Testis (tissue), 5 donors: ENCODE measurements at places on chromosomes 1 and 21. TPM values are rescaled to one million over a fixed set of nuclear protein-coding genes. Genes with fewer than 3 reads are reported as not detected.

DNA sequence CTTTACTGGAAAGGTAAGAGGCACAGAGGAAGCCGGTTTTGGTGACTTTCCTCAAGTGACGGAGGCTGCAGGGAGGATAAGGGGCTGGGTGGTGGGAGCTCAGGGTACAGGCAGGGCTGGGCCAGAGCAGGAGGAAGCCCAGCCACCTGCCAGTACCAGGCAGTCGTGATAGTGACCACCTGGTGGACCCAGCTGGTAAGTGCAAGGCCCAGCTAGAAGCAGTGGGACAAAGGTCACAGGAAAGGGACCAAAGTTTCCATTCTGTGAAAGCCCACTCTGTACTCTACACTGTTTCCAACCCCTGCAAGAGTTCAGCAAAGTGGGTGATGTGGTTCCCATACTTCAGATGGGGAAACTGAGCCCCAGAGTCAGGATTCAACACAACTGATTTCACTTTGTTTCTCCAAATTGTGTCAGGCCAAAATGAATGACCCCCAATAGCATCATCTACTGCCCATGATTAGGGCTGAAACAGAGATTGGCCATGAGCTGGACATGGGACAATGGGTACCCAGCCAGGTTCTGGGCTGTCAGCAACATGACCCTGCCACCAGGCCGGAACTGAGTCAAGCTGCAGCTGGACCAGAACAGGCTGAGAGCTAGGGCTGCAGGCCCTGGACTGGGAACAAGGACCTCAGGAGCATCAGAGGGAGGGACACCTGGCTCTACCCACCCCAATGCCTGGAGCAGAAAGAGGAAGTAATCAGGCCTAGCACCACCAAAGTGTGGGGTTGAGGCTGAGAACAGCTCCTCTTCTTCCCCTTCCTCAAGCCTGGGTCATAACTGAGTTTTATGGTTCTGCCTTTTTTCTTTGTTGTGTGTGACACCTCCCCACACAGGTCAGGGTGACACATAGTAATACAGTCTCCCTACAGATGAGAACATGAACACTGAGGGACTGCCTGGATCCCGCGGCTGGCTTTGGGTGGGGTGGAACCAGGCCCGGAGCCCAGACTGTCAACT is 50.2 kb downstream of the KCNN3 start:
- H3K36me3 ChIP-seq, result no peaks in the 10 kb centered on the region
- H3K27me3 ChIP-seq, result no peaks in the 10 kb centered on the region
- H3K4me1 ChIP-seq, result no peaks in the 10 kb centered on the region
- DNase-seq, result no peak

- no peaks in the 10 kb centered on the region for H3K4me1 ChIP-seq
- no peak overlapping the region for H3K4me3 ChIP-seq
- H3K27me3 ChIP-seq, result no peaks in the 10 kb centered on the region
- H3K27ac ChIP-seq, result no peak overlapping the region
Measured at GRCh38 chr1:147641695-147642592, 28.4 kb downstream of the ACP6 start.

DNA sequence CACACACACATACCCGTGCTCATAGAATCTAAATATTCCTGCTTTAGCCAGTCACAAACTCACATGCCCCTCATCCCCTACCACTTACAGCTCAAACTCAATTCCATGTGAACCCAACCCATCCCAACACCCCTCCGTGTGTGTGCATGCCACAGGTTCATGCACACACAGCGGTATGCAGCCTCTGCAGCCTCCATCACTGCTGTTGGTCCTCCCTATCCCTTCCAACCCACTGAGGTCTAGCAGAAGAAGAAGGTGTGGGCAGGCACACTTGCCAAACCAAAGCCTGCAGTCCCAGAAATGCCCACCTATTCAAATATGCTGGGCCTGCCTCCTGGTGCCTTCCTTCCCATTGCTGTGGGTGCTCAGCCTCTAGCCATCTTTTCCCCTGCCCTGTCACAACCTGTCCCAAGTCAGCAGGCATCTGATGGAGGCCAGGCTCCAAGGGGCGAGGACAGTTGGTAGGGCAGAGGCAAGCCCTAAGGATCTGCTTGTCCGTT is 26.2 kb downstream of the SLC2A1 start:
- no peaks in the 10 kb centered on the region for H3K36me3 ChIP-seq
- no peak for DNase-seq
- no peaks in the 10 kb centered on the region for H3K27me3 ChIP-seq
- H3K4me1 ChIP-seq, result peaks cover 17% of the 10 kb centered on the region
- H3K27ac ChIP-seq, result no peak overlapping the region
- H3K4me3 ChIP-seq, result no peak overlapping the region

GRCh38 chr1:59100708-59101374 is 196.1 kb upstream of the FGGY start:
- peaks cover 4% of the 10 kb centered on the region for H3K4me1 ChIP-seq
- no peaks in the 10 kb centered on the region for H3K36me3 ChIP-seq
- no peak for DNase-seq
- H3K27ac ChIP-seq, result no peak overlapping the region
- H3K4me3 ChIP-seq, result no peak overlapping the region
- H3K27me3 ChIP-seq, result no peaks in the 10 kb centered on the region

DNA sequence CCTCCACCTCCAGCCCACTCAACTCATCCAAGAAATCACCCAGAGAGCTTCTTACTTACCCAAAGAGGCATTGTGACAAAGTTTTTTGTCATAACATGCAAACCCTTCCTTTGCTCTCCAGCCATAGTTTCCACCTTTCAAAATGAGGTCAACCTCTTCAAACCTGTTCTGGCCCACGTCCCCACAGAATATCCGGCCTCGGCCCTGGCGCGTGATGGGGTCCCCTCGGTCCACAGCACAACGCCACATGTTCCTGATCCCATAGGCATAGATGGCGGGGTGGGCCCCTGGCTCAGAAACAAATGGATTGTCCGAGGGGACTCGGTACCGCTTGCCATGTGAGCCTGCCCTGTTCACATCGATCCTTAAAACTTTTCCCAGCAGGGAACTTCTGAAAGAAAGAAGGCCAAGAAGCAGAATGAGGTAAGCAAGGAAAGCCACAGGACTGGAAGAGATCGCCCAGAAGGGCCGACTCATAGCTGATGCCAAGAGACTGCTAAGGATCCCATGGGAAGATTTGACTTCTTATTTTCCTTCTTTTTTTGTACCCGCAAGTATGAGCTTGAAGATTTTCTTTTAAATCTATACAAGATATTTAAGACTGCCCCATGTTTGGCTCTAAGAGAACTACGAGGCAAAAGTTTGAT is 7.8 kb downstream of the HHIPL2 start:
- H3K4me1 ChIP-seq, result no peaks in the 10 kb centered on the region
- H3K27me3 ChIP-seq, result no peaks in the 10 kb centered on the region
- no peaks in the 10 kb centered on the region for H3K36me3 ChIP-seq
- DNase-seq, result no peak

GRCh38 chr1:111669268-111669667 is 49.7 kb downstream of the RAP1A start:
- H3K36me3 ChIP-seq, result no peaks in the 10 kb centered on the region
- H3K27ac ChIP-seq, result no peak overlapping the region
- no peak for DNase-seq
- H3K27me3 ChIP-seq, result no peaks in the 10 kb centered on the region
- peaks cover 5% of the 10 kb centered on the region for H3K4me1 ChIP-seq

- H3K4me1 ChIP-seq, result no peaks in the 10 kb centered on the region
- no peak for DNase-seq
- H3K27me3 ChIP-seq, result no peaks in the 10 kb centered on the region
- H3K36me3 ChIP-seq, result no peaks in the 10 kb centered on the region
- H3K27ac ChIP-seq, result no peak overlapping the region
Measured at GRCh38 chr1:154747740-154748404, 122.2 kb downstream of the KCNN3 start.

GRCh38 chr1:214022810-214023425 is 35.1 kb downstream of the PROX1 start:
- no peaks in the 10 kb centered on the region for H3K4me1 ChIP-seq
- H3K4me3 ChIP-seq, result no peak overlapping the region
- no peaks in the 10 kb centered on the region for H3K27me3 ChIP-seq

- no peak overlapping the region for H3K4me3 ChIP-seq
- H3K4me1 ChIP-seq, result peaks cover 15% of the 10 kb centered on the region
- H3K27ac ChIP-seq, result no peak overlapping the region
- no peaks in the 10 kb centered on the region for H3K36me3 ChIP-seq
- no peaks in the 10 kb centered on the region for H3K27me3 ChIP-seq
Measured at GRCh38 chr1:89935235-89935634, 59.7 kb upstream of the ZNF326 start.

DNA sequence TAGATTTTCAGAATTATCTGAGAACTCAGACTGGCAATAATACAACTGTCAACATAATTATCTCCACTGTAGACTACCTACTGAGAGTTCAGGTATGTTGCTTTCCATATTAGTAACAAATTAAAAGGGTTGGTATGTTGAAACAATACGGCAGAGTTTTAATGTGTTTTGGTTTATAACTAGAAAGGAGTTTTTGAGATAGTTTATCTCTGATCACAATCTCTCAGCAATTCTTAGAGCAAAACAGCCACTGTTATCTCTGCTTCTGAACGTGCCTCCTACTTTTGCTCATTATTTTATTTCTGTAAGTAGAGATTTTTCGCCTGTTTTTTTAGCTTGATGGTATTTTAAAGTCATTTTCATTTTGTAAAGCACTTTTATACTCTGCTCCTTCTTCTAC is 118.7 kb downstream of the ZP4 start:
- no peaks in the 10 kb centered on the region for H3K27me3 ChIP-seq
- no peaks in the 10 kb centered on the region for H3K36me3 ChIP-seq
- no peak overlapping the region for H3K4me3 ChIP-seq
- no peaks in the 10 kb centered on the region for H3K4me1 ChIP-seq

DNA sequence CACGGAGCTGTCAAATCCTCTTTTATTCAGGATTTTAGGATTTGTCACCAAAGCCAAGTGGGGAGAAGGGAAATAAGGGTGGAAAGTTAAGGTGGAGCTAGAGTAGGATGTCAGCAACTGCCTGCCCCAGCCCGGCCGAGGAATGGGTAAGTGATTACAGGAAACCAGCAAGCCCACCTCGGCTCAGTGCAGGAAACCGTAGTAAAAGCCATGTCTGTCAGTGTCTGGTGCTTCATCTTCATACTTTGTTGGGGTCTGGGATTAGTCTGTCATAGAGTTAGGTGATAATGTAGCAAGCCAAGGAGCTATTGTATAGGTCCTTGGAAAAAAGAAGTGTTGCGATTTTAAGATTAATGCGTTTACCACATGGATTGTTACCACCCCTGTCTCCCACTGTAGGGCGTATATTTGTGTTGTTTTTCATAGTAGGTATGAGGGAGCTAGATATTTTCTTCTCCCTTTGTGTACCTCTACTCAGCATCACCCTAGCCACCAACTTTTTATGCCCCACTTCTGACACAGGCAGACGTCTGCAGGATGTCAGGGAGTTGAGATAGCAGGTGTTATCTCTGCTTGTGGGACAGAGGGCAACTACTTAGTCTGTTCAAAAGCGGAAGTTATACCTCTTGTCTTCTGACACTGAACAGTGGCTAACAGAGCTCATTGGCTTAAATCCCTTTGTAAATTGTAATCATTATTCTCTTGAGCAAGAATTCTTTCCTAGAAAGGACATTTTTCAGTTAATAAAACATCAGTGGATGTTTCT is 253.7 kb downstream of the HHAT start:
- H3K4me3 ChIP-seq, result no peak overlapping the region
- H3K27ac ChIP-seq, result no peak overlapping the region
- no peaks in the 10 kb centered on the region for H3K27me3 ChIP-seq
- no peaks in the 10 kb centered on the region for H3K4me1 ChIP-seq
- no peaks in the 10 kb centered on the region for H3K36me3 ChIP-seq
- no peak for DNase-seq

DNA sequence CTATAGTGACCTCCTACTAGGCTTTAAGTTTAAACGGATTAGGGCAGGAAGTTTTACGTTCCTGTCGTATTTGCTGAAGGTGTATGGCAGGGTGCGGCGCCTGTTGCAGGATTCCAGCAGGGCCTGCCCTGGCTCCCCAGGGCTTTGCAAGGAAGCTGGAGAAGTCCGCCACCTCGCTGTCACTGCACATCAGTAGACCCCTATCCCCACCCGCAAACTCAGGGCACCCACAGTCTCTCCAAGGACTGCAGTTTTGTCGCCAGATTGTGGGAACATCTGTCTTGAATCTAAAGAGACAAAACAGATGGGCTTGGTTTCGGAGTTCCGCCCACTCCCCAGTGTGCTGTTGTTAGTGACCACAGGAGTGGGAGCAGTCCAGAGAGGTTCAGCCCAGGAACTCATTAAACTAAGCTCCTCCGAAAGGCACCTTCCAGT is 110.8 kb downstream of the CDC7 start:
- H3K4me1 ChIP-seq, result no peaks in the 10 kb centered on the region
- H3K27ac ChIP-seq, result no peak overlapping the region
- no peak overlapping the region for H3K4me3 ChIP-seq
- DNase-seq, result no peak
- no peaks in the 10 kb centered on the region for H3K27me3 ChIP-seq

DNA sequence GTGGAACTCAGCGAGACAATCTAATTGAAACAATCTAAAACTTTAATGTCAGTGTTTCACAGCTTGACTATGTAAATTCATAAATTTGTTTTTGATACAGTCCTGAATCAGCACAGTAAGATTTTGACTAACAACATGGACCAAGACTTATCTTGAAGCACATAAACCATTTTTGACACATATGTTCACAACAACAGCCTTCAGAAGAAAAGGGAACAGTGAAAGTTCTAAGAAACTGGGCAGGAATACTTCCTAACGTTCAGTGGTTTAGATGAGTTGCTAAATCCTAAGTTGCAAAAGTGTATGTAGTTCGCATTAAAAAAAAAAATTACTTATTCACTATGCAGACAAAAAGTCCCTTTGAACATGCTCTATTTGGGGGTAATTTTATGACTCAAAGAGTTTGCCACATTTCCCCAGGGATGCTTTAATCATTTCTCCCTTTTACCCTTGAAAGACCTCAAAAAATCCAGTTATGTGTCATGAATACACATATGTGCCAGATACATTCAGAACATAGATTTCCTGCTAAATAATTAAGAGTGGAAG is 120.2 kb downstream of the MRPL39 start:
- H3K36me3 ChIP-seq, result no peaks in the 10 kb centered on the region
- no peak for DNase-seq
- no peak overlapping the region for H3K27ac ChIP-seq
- H3K4me3 ChIP-seq, result no peak overlapping the region
- no peaks in the 10 kb centered on the region for H3K27me3 ChIP-seq

GRCh38 chr1:50774759-50775351 is 185.2 kb downstream of the FAF1 start:
- H3K27ac ChIP-seq, result no peak overlapping the region
- no peaks in the 10 kb centered on the region for H3K27me3 ChIP-seq
- H3K4me1 ChIP-seq, result no peaks in the 10 kb centered on the region
- no peak overlapping the region for H3K4me3 ChIP-seq
- DNase-seq, result no peak

- H3K27me3 ChIP-seq, result no peaks in the 10 kb centered on the region
- no peaks in the 10 kb centered on the region for H3K36me3 ChIP-seq
- H3K4me3 ChIP-seq, result no peak overlapping the region
- no peak for DNase-seq
Measured at GRCh38 chr1:201617157-201617556, 78.2 kb downstream of the NAV1 start.

The TMPRSS15 gene
- 0.16 TPM for total RNA-seq

The DIO1 gene
- 0.81 TPM for total RNA-seq

The TRIM67 gene
- total RNA-seq, result 0.24 TPM
